Spleen (tissue), 13 donors: ENCODE measurements at places on chromosomes 12 and 14. TPM values are rescaled to one million over a fixed set of nuclear protein-coding genes. Genes with fewer than 3 reads are reported as not detected.

DNA sequence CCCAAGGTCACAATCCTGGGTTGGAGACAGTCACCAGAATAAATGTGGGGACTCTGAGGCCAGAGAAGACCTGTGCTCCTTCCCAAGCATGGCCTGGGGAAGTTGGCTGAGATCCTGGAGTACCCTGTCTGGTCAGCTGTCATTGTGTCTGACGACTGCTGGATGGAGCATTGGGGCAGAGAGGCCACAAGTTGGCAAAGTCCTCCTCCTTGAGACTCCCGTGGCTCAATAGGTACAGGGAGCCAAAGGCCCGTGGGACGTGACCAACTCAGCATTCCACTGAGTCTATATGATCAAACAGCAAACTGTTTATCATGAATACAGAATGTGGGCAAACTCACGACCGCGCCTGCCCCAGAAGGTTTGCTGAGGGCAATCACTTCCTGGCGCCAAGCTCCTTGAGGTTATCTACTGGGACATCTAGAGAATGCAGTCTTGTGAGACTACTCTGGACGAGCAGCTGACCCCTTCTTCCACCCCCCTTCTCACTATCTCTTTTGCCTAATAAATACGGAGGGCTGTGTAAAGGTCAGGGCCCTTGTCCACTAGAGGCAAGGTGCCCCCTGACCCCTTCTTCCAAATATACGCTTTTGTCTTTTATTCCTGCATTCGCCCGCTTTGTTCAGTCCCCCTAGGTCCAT, 14.3 kb upstream of the SLC10A1 start:
- no peak for DNase-seq

Gene PSME2
- total RNA-seq: 250 TPM

- no peak for DNase-seq
These were observed 34.4 kb upstream of the PMCH start for GRCh38 chr12:102232036-102232435.

Gene SLC15A4
- total RNA-seq: 44.3 TPM

Gene C1QL4
- total RNA-seq: not detected

Gene MYRFL
- total RNA-seq: not detected

GRCh38 chr12:75635606-75636444, 124.4 kb upstream of the KRR1 start:
- DNase-seq: no peak

- no peak for DNase-seq
These were observed 323.3 kb upstream of the RTL1 start for GRCh38 chr14:101226603-101227425.

DNA sequence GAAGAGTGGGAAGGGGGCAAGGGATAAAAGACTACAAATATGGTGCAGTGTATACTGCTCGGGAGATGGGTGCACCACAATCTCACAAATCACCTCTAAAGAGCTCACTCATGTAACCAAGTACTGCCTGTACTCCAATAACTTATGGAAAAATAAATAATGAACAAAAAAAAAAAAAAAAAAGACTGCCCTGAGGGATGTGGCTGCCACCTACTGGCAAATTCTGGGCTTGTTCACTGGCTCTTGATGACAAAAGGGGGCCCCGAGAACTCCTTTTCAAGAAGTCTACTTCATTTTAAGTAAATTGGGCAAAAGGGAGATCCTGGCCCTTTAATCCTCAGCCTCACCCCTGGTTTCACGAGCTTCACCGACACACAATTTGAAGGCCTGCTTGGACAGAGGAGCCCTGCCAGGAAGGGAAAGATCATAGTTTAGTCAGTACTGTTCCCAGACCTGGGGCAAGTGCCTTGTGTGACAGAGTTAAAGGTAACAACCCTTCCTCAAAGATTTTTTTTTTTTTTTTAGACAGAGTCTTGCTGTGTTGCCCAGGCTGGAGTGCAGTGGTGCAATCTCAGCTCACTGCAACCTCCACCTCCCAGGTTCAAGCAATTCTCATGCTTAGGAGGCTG, 26.1 kb upstream of the STAC3 start:
- no peak for DNase-seq

Gene IL26
- total RNA-seq: not detected

Gene DNAI7
- total RNA-seq: 0.28 TPM

Gene FOXA1
- not detected for total RNA-seq

- DNase-seq: no peak
These were observed 183.8 kb downstream of the CCDC59 start for GRCh38 chr12:82174383-82174782.

Gene SRRM4
- total RNA-seq: not detected

DNA sequence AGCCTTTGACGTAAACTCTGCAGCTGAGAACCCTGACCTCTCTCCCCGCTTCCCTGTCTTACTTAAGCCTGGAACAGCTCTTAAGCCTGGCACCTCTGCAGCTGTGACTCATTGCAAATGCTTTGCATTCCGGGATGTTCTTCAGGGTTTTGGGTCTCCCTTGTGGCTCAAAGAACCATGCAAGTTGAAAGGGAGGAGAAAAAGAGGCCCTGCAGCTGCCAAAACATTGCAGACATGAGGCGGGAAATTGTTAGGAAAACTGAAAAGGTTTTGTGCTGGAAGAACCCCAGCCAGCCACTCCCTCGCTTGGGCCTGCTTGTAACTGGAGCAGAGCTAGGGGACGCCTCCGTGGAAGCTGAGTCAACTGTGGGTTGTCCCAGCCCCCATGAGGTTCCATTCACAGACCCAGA, 60.2 kb upstream of the FERMT2 start:
- no peak for DNase-seq

DNA sequence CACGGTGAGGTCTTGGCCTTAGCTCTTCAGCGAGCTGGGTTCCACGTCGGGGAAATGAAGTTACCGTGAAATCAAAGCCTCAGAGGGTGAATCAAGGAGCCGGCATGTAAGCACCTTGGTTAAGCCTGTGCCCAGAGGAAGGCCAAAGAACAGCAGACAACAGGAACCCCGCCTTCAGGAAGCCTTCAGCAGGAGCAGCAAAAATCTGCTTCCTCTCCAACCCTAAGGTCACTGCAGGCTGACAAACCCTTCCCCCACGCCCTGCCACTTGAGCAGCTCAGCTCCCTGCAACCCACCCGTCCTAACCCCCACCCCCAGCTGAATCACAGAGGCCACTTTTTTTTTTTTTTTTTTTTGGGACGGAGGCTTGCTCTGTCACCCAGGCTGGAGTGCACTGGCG, 72.9 kb upstream of the LTA4H start:
- peak; percentile 86 for DNase-seq

DNA sequence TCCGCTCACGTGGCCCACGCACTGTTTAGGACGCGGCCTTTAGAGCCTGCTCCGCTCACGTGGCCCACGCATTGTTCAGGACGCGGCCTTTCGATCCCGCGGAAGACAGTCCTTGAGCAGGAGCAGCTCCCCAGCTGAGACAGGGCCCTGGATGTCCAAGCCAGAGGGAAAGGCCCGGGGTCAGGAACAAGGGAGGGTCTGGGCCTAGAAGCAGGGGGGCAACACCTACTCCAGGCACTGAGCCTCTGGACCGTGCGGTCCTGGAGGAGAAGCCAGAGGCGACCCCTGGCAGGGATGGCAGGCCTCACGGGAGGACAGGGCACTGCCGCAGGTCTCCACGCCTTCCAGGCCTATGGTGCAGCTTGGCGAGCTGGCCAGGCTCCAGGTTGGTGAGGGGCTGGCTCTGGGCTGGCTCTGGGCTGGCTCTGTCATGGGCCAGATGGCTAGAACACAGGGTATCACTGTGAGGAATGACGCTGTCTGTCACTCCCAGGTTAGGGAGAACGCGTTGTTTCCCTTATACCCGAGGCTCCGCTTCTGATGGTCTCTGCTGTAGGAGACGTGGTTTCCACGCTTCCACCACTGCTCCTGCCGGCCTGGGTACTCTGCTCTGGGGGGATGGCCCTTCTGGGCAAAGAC, 341.7 kb downstream of the TMEM121 start:
- DNase-seq: peak; percentile 56

- DNase-seq: no peak
These were observed 35.8 kb downstream of the NUMB start for GRCh38 chr14:73422515-73422914.

Gene RTN1
- 64.1 TPM for total RNA-seq

GRCh38 chr12:57470970-57471656, 8.6 kb downstream of the ARHGAP9 start:
- peak; percentile 41 for DNase-seq

DNA sequence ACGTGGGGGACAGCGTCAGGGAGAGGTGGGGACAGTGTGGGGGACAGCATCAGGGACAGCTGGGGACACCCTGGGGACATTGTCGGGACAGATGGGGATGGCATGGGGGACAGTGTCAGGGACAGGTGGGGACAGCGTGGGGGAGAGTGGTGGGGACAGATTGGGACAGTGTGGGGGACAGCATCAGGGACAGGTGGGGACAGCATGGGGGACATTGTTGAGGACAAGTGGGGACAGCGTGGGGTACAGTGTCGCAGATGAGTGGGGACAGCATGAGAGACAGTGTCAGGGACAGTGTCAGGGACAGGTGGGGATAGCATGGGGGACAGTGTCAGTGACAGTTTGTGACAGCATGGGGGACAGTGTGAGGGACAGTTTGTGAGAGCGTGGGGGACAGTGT, 240.9 kb downstream of the TMEM121 start:
- DNase-seq: peak; percentile 42

- DNase-seq: no peak
These were observed 64.4 kb upstream of the OSBPL8 start for GRCh38 chr12:76623931-76624330.

- no peak for DNase-seq
These were observed 70.4 kb downstream of the RPL10L start for GRCh38 chr14:46581036-46581671.

GRCh38 chr12:8947737-8948136, 1.7 kb downstream of the M6PR start:
- DNase-seq: no peak

DNA sequence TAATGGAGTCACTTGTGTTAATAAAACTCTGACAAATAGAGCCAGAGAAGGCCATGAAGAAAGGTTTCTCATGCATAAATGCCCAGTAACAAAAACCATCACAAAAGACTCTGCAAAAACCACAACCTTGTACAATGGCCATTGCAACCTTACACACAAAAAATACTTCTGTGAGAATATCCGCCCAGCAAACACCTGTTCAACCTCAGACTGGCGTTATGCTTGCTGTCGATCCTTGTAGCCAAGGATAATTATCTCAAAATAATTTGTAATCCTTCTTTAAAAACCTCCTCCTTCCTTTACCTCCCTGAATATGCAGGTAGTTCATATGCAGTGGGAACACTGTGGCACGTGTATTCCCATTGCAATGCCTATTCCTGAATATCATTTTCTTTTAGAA, 157.1 kb downstream of the SLC41A2 start:
- DNase-seq: no peak

GRCh38 chr14:91477388-91477787, 32.7 kb downstream of the PPP4R3A start:
- DNase-seq: no peak

- no peak for DNase-seq
These were observed 17.5 kb downstream of the NIN start for GRCh38 chr14:50813544-50813863.

- DNase-seq: no peak
These were observed 121.9 kb downstream of the EMP1 start for GRCh38 chr12:13318231-13319015.

- no peak for DNase-seq
These were observed 87.3 kb downstream of the TTC7B start for GRCh38 chr14:90728951-90729350.
